ENCODE measurements at places on chromosomes 6 and 20.

- peak; percentile 42 for DNase-seq
Measured at GRCh38 chr20:8209061-8209460, 77.0 kb downstream of the PLCB1 start.

DNA sequence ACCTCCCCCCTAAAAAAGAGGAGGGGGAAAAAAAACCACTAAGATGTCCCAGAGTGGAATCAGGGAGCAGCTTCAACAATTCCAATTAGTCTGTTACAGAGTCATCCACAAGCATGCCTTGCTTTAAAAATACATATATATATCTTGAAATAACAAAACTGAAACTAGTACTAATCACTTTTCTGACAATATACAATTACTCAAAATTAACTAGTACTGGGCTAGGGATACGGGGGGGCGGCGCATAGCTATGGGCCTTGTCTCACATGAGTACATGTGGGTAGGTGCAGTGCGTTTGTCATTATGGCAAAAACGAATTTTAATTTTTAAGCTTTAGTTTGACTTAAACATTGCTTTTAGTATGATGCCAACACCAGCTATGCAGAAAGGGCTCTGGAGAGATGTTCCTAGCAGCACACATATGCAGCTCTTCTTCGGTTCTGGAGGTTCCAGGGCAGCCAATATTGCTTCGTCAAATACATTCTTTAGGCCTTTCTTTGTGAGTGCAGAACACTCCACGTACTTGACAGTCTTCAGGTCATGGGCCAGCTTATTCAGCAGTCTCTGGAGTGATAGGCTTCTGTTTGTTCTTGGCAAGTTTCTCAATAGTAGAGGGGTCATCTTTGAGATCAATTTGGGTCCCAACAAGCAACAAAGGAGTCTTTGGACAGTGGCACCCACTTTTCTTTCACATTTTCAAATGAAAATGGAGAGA, 38.8 kb downstream of the ITCH start:
- DNase-seq: no peak

DNA sequence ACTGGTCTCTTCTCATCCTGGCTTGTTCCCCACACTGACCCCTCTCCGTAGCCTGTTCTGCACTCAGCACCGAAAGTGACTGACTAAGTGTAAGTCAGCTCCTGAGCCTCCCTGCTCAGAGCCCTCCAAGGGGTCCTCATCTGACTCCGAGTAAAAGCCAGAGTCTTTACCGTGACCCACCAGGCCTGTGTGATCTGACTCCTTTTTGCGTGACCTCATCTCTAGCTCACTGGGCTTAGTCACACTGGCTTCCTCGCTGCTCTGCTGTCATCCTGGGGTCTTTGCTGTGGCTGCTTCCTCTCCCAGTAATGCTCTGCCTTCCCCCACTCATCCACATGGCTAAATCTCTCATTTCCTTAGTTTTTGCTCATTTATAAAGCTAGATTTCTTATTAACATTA, 116.6 kb downstream of the PLCB4 start:
- peak; percentile 76 for DNase-seq

GRCh38 chr20:36035745-36036144, 67.4 kb downstream of the CNBD2 start:
- DNase-seq: no peak

GRCh38 chr20:63701329-63702035, 5.0 kb downstream of the TNFRSF6B start:
- no peak for DNase-seq

DNA sequence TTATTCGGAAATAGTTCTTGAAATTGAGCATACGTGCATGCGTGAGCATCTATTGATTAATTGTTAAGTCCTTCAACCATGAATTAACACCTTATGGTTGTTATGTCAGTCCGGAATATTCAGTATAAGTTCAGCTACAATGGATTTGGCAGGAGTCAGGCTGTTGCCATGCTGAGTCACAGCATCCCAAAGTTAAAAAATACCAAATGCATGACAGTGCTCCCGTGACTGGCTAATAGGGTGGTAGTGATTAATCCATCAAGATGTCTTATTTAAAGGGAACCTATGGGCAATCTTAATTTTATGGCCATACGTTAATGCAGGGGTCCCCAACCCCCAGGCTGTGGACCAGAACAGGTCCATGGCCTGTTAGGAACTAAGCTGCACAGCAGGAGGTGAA, 10.5 kb downstream of the RAE1 start:
- peak; percentile 84 for DNase-seq

GRCh38 chr6:88633782-88634181, 329.6 kb downstream of the RNGTT start:
- no peak for DNase-seq

Data from fibroblast of skin of back (primary cell).